ENCODE measurements at places on chromosomes 16 and 17.
A peak's percentile ranks its signal among the peaks of the same experiment; 100 is the strongest.

GRCh38 chr16:3256146-3256865 lies at the start of gene MEFV:
Gene MEFV, minus strand, starts transcription at chr16:3256633. Its CDS starts 46 bp downstream, at chr16:3256587.
- DNase-seq, result no peak

- no peak for DNase-seq
Measured at GRCh38 chr17:77279448-77280303, 138.9 kb downstream of the SEC14L1 start.

GRCh38 chr17:61578645-61579044 lies 12.4 kb downstream of the NACA2 start:
- no peak for DNase-seq

DNA sequence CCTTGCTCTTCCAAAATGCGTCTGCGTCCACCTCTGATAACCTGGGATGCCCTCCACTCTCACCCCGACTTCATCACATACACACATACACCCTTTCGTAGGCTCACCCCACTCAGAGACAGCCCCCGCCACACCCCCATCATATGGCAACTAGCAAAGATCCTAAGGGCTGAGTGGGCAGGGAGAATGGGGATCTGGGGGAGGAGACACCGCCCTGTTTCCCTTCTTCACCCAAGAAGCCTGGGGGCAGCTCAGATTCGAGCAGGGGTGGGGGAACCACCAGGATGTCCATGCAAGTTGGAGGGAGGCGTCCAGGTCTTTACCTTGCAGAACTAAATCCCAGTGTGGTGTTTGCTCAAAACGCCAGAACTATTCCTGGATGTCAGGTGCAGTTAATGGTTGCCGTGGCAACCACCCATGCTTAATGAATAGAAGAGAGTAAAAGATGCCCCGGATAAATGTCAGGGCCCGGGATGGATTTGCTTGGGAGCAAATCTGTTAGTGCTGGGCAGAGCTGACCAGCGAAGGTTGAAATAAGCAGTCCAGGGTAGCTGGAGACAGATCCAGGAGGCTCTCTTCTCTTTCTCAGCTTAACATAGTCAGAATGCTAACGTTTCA lies 72.8 kb downstream of the CACNG3 start:
- DNase-seq, result no peak

GRCh38 chr17:1720856-1721386 lies 3.6 kb upstream of the WDR81 start:
- DNase-seq, result peak; percentile 83

DNA sequence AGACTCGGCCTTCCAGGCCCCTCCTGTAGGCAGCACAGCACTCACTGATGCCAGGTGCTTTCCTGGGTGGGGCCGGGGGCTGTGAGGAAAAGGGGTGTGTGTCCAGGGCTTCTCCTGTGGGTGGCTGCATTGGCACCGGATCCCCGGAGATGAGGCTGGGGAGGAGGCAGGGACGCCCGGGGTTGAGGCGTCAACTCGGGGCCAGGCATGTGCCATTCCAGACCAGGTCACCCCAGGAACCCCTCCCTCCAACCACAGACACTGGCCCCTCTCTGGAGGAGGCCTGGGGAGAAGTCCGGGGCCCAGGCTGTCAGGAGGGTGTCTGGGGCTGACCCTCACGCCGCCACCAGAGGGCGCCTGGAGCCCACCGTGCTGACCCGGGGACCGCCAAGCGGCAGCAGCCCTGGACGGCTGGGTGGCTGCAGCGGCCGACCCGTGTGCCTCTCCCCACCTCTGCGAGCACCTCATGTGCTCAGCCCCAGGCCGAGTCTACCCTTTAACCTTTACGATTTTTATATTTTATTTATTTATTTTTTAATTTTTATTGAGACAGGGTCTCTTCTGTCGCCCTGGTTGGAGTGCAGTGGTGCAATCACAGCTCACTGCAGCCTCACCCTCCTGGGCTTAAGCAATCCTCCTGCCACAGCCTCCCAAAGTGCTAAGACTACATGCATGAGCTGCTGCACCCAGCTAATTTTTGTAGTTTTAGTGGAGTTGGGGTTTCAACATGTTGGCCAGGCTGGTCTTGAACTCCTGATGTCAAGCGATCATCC lies 3.2 kb upstream of the METRN start:
- peak; percentile 78 for DNase-seq

DNA sequence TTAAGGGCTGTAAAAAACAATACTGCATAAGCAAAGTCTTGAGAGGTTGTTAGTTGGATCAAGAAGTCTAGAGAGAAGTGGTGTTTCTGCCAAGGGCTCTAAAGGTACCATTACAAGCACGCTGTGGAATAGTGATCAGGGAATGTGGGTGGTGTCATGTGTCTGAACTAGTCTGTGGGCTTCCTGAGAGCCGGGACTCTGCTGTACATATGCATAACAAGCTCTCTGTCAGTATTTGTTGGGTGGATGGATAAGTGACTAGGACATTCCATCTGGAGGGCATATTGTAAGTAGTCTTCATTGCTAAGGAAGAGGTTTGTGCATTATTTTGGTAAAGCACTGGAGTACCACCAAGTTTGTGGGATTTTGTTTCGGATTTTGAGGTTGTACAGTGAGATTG lies 209.5 kb downstream of the LGALS9B start:
- no peak for DNase-seq

DNA sequence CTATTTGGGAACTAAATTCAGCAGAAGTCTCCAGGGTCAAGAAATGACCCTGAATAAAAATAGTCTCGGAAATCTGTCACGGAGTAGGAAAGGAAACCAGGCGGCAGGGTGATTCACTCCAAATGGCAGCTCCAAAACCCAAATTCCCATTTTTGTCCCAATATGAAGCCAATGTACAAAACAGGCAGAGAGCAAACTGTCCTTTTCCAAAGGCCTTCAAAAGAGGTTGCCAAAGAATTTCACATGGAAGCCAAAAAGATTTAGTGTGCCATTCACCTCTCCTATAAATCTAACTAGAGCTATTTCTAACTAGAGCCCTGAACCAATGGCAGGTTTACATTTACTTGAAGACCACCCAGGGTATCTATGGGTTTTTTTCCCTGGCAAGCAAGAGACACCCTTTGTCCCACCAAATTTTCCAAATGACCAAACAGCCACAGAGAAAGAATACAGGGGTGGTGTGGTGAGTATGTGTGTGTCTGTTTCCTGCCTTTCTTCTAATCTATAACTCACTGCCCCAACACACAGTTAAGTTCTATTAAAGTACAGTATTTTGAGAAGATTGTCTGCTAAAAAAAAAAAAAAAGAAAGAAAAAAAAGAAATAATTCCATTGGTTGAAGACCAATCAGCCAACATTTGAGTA lies 6.8 kb downstream of the MYO1D start:
- no peak for DNase-seq

DNA sequence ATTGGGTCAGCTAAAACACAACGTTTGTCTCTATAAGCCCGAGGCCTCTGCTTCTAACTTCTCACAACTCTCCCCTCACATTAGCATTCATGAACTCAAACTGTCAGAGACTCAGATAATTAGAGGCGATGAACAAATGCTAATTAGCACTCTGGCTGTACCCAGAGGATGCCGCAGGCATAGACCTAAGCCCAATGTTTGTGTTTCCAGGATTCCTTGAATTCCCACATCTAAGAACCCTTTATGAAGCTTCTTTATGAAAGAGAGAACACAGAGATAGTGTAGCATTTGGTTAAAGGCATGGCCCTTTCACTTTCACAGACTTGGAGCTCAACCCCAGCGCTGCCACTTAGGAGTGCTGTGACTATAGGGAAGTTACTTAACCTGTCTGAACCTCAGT lies 512.2 kb downstream of the GRIN2A start:
- DNase-seq, result no peak

DNA sequence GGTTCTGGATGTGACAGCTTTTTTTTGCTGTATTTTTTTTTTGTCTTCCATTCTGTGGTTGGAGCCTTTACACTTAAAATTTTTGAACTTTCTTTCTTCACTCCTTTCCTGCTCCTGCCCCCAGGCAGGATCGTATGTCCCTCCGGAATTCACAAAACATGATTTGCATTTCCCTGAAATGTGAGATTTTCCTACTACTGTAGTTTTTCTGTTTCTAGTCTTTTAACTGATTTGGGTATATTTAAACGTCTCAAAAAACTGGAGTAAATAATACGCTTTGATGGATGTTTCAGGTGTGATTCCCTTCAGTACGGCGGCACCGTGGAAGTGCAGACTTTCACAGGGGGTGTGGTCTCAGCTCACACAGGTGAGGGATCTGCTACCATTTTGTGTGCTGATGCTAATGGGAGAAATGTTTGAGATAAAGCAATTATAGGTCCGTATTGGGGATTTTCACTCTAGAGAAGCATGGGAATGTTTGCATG lies 686 bp downstream of the SRCAP start:
- no peak for DNase-seq

DNA sequence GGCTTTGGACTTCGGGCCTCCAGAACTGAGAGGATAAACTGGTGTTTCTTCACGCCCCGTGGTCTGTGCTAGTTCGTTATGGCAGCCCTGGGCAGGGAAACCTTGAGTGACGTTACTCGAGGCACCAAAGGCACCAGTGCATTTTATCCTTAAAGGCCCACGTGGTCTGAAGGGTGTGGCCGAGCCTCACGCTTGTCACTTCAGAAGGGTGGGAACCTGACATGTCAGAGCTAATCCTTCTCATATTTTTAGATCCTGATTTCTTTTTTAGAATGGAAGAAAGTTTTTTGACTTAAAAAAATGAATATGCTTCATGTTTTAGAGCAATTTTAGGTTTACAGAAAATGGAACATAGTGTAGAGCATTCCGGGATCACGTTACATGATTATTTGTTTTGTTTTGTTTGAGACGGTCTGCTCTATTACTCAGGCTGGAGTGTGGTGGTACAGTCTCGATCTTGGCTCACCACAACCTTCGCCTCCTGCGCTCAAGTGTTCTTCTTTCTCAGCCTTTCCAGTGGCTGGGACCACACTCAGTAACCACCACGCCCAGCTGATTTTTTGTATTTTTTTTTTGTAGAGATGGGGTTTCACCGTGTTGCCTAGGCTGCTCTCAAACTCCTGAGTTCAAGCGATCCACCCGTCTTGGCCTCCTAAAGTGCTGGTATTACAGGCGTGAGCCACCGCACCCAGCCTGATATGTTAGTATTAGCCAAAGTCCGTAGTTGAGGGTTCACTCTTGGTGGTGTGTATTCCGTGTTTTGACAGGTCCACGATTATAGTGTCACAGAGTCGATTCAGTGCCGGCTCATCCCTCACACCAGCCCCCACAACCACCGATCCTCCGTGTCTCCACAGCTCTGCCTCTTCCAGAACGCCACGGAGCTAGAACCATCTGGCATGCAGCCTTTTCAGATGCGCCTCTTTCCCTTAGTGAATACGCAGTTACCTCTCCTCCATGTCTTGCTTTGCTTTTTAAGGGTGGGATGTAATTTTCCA lies 47.9 kb downstream of the RAB11FIP3 start:
- no peak for DNase-seq

- DNase-seq, result no peak
Measured at GRCh38 chr17:68196394-68197090, 51.3 kb upstream of the AMZ2 start.

DNA sequence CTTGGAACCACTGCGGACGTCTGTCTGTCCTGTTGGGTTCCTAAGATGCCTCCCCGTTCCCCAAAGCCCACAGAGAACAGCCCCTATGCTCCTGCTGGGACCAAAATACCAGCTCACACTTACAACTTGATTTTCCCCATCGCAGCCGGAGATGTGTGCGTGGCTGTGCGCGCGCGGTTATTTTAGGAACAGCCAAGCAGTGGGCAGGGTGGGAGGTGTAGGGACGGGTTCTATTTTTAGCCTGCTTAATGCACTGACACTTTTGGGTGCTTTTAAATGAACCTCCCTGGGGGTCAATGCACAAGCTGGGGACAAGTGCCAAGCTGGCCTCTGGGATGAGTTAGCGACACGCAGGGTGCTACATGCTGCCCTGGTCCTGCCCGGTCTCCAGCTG lies 74.1 kb downstream of the KLHDC4 start:
- no peak for DNase-seq

GRCh38 chr17:29620271-29620670 lies 2.4 kb downstream of the CORO6 start:
- DNase-seq, result no peak

- no peak for DNase-seq
Measured at GRCh38 chr16:15689290-15689689, 39.2 kb downstream of the NDE1 start.

DNA sequence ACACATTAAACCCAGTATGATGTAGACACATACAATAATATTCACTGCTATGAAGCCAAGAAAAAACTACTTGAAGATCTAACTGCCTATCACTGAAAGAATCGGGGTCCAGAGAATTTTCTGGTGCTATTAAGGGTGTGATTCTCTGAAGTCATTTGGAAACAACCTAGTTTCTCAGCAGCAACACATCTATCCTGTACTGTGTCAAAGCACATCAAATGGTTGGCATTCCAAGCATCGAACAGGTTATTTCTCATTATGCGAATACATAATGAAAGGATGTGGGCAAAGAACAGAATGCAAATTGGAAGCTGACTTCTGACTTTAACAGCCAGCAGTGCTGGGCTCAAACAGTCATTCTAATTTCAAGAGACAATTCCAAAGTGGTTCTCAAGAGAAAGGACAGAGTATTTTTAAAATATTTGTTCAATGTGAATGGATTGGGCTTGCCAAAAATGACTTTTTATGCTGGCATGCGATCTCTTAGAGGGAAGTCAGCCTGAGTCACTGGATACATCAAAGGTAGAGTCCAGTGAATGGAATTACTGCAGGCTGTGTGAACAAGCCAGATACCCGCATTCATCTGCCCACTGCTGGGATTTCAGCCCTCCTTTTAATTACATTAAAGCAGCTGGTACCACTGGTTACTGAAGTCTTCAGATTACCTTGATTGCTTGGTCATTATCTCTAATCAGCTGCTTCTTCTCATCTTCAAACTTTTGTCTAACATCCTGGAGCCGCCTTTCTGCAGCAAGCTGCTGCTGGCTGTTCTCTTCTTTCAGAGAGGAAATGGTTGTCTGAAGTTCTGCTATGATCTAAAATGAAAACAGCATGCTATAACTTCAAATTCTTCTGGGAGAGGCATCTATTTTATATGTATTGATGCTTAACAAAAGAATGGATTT lies 181.2 kb upstream of the AXIN2 start:
- DNase-seq, result no peak

DNA sequence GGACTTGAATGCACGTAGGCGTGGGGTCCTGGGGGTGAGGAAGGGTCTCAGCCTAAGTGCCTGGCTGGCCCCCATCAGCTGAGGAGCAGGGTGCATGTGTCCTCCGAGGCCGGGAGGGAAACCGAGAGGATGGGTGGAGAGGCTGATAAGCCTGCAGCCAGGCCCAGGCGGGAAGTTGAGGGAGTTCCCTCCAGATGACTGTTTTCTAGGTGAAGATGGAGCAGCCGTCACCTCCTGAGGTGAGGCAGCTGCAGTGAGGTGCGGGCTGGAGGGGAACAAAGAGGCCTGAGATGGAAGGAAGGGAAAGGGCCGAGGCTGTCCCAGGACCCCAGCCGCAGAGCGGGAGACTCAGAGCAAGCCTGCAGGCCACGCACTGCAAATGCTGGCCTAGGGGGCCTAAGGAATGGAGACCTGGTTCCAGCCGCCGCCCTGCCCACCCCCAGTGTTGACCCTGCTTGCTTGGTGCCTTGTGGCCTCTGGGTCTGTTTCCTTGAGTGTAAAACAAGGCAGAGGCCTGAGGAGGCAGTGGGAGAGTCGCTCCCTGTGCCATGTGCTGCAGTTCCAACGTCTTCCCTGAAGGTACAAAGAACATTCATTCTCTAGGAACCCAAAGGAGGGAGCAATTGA lies 3.0 kb downstream of the PECAM1 start:
- DNase-seq, result no peak
